Vagina (tissue), 2 donors: ENCODE measurements at places on chromosomes 7 and 10. TPM values are rescaled to one million over a fixed set of nuclear protein-coding genes. Genes with fewer than 3 reads are reported as not detected.

DNA sequence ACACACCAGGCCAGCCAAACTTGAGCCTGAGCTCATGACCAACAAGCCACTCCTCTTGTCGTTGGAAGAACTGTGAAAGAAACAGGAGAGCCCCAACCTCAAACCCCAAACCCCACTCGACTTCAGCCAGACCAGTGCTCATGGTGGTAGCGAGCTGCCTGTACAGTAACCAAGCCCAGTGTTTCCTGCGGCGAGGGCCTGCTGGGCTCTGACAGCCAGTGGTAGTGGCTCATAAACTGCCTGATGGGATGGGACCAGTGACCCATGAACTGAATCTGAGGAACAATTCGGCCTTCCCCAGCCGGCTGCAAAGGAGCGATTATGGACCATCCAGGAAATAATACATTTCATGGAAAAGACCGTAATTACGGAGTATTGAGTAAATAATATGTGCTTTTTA, 191.9 kb downstream of the RPS24 start:
- no peaks in the 10 kb centered on the region for H3K27me3 ChIP-seq
- no peaks in the 10 kb centered on the region for H3K36me3 ChIP-seq
- H3K4me3 ChIP-seq: no peak overlapping the region
- no peaks in the 10 kb centered on the region for H3K4me1 ChIP-seq
- H3K27ac ChIP-seq: no peak overlapping the region
- no peak for DNase-seq

Gene AKR1C8
- total RNA-seq: not detected

DNA sequence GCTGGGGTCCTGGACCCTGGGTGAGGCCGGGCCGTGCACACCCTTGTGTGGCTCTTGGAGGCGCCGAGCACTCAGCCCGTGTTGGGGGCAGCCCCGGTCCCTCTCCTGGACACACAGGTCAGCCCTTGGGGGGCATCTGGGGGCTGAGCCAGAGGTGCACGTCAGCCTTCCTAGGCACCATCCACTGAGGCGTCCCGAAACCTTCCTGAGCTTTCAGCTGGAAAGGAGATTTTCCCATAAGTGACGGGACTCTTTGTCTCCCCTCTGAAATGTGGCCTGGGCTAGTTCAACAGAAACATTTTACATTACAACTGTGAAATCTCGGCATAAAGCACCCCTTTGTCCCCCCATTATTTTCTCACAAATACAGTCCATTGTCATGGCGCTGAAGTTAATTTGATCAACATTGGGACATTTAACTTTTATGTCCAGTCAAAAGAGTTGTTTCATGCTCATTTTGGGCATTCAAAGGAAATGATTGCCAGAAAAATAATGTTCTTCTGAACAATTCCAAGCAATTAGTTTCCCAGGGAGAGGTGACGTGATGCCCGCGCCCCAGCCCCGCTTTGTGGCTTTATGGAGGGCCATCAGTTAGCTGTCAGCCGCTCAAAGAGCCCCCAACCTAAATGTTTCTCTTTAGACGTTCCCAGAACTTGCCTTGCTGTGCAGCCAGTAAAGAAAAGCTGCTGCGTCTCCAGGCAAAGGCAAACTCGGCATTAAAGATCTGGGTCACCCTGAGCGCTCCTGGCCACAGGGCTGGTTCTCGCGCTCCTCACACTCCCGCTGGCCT, 70.8 kb downstream of the NKX6-2 start:
- H3K4me3 ChIP-seq: no peak overlapping the region
- no peaks in the 10 kb centered on the region for H3K36me3 ChIP-seq
- H3K27ac ChIP-seq: no peak overlapping the region
- no peak for DNase-seq

Gene LEP
- total RNA-seq: 7.4 TPM

GRCh38 chr7:127550247-127550646, 35.1 kb downstream of the GCC1 start:
- no peaks in the 10 kb centered on the region for H3K36me3 ChIP-seq
- H3K4me1 ChIP-seq: no peaks in the 10 kb centered on the region
- no peaks in the 10 kb centered on the region for H3K27me3 ChIP-seq
- no peak overlapping the region for H3K27ac ChIP-seq
- no peak overlapping the region for H3K4me3 ChIP-seq
- no peak for DNase-seq

Gene SCART1
- total RNA-seq: 1.5 TPM

DNA sequence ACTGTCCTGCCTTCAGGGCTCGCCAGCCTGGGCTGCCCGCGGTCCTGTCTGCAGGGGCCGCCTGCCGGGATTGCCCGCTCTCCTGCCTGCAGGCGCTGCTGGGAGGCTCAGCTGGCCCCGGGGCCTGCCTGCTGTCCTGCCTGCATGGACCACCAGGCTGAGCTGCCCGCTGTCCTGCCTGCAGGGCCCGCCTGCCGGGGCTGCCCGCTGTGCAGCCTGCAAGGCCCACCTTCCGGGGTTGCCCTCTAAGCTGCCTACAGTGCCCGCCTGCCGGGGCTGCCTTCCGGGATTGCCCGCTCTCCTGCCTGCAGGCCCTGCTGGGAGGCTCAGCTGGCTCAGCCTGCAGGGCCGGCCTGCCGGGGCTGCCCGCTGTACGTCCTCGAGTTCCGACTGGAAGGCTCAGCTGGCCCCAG, 164.4 kb downstream of the GLRX3 start:
- DNase-seq: no peak
- H3K36me3 ChIP-seq: no peaks in the 10 kb centered on the region
- H3K4me1 ChIP-seq: no peaks in the 10 kb centered on the region
- no peak overlapping the region for H3K4me3 ChIP-seq
- H3K27me3 ChIP-seq: no peaks in the 10 kb centered on the region
- H3K27ac ChIP-seq: no peak overlapping the region

- no peaks in the 10 kb centered on the region for H3K4me1 ChIP-seq
- no peaks in the 10 kb centered on the region for H3K27me3 ChIP-seq
- H3K27ac ChIP-seq: no peak overlapping the region
- no peaks in the 10 kb centered on the region for H3K36me3 ChIP-seq
- DNase-seq: no peak
- no peak overlapping the region for H3K4me3 ChIP-seq
Observed at GRCh38 chr10:68172324-68172723, 59.6 kb downstream of the ATOH7 start.

GRCh38 chr7:148435715-148436114, 154.9 kb upstream of the C7orf33 start:
- no peaks in the 10 kb centered on the region for H3K27me3 ChIP-seq
- no peak overlapping the region for H3K4me3 ChIP-seq
- H3K4me1 ChIP-seq: no peaks in the 10 kb centered on the region
- H3K27ac ChIP-seq: no peak overlapping the region
- no peaks in the 10 kb centered on the region for H3K36me3 ChIP-seq
